ENCODE measurements at places on chromosomes 6 and 20. TPM values are rescaled to one million over a fixed set of nuclear protein-coding genes. Genes with fewer than 3 reads are reported as not detected.
A peak's percentile ranks its signal among the peaks of the same experiment; 100 is the strongest.

GRCh38 chr20:1287787-1288569, 21.9 kb downstream of the SNPH start:
- H3K4me1 ChIP-seq, result peaks cover 22% of the 10 kb centered on the region
- H3K27me3 ChIP-seq, result no peaks in the 10 kb centered on the region
- DNase-seq, result no peak
- H3K27ac ChIP-seq, result peak overlapping the region; percentile 86

The SLC4A11 gene
- 1.9 TPM for total RNA-seq

DNA sequence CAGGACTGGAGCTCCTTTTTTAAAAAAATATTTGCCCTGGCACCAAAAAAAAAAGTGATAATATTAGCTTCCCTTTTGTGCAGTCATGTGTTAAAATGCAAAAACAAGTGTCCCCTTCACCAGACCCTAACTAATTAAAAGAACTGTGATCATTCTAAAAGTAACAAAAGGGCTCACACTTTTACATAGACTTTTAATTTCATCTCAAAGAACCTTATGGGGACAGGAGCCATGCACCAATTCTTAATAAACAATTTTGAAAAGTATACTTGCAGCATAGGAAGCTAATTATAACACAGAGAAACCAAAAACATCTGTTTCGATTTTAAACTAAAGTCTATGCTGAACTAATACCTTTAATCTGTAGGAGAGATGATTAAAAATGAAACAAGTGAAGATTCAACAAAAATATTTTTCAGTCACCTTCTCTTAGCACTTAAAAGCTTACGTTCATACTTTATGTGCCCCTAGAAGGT, 17.3 kb downstream of the STX7 start:
- peak overlapping the region; percentile 22 for H3K27ac ChIP-seq
- no peaks in the 10 kb centered on the region for H3K27me3 ChIP-seq
- peaks cover 27% of the 10 kb centered on the region for H3K36me3 ChIP-seq

The TFAP2A gene
- total RNA-seq, result not detected

The POU5F1 gene
- not detected for total RNA-seq

- no peaks in the 10 kb centered on the region for H3K4me1 ChIP-seq
- DNase-seq, result no peak
- H3K36me3 ChIP-seq, result no peaks in the 10 kb centered on the region
- no peak overlapping the region for H3K27ac ChIP-seq
- peaks cover 4% of the 10 kb centered on the region for H3K27me3 ChIP-seq
Observed at GRCh38 chr6:79602859-79603258, 28.3 kb upstream of the SH3BGRL2 start.

GRCh38 chr6:70194421-70194820, 108.5 kb downstream of the COL9A1 start:
- H3K27ac ChIP-seq, result no peak overlapping the region
- DNase-seq, result no peak
- H3K4me3 ChIP-seq, result no peak overlapping the region
- H3K36me3 ChIP-seq, result no peaks in the 10 kb centered on the region
- peaks cover 8% of the 10 kb centered on the region for H3K27me3 ChIP-seq

DNA sequence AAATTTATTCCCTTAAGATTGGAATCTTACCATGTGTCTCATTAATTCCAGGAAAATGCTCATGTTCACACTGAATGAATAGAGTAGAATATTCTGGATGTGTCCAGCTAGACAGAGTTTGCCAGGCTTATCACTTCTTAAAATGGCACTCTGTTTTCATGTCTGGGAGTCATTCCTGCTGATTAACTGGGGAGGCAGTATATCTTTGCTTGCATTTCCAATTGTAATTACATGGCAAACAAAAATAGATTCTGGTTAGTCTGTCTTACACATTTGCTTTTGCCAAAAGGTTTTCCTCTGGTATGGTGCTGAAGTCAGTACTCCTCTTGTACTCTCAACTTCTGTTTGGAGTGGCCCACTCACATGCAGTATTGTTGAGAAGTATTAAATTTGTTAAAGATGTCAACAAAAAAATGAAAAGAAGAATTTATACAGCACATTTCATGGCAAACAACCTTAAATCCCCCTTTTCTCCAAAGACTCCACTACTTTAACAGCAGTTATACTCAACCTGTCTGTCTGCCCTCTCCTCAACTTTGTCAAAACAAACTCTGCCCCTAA, 70.2 kb downstream of the TENT5A start:
- no peak overlapping the region for H3K27ac ChIP-seq
- H3K4me3 ChIP-seq, result no peak overlapping the region
- no peaks in the 10 kb centered on the region for H3K4me1 ChIP-seq
- DNase-seq, result no peak
- no peaks in the 10 kb centered on the region for H3K27me3 ChIP-seq
- no peaks in the 10 kb centered on the region for H3K36me3 ChIP-seq

GRCh38 chr6:98894810-98895209, 52.9 kb downstream of the FBXL4 start:
- no peak overlapping the region for H3K4me3 ChIP-seq
- H3K27ac ChIP-seq, result no peak overlapping the region
- H3K36me3 ChIP-seq, result peaks cover 27% of the 10 kb centered on the region
- peaks cover 4% of the 10 kb centered on the region for H3K4me1 ChIP-seq

The TFAP2D gene
- total RNA-seq, result not detected

- H3K27ac ChIP-seq, result peak overlapping the region; percentile 79
- peak; percentile 74 for DNase-seq
- peaks cover 2% of the 10 kb centered on the region for H3K36me3 ChIP-seq
- H3K27me3 ChIP-seq, result peaks cover under 1% of the 10 kb centered on the region
- H3K4me3 ChIP-seq, result peak overlapping the region; percentile 94
- H3K4me1 ChIP-seq, result peaks cover 28% of the 10 kb centered on the region
Observed at GRCh38 chr20:25195962-25196785, 662 bp downstream of the ENTPD6 start.

The APOM gene
- 3.4 TPM for total RNA-seq

The PI16 gene
- not detected for total RNA-seq

Data from activated CD4-positive, alpha-beta T cell treated with anti-CD3 and anti-CD28 coated beads, Interleukin-2, amount 10 ng/mL, durations not matched to agents 24 days and 14 days (primary cell).